ENCODE measurements at places on chromosomes 12 and 14. TPM values are rescaled to one million over a fixed set of nuclear protein-coding genes. Genes with fewer than 3 reads are reported as not detected.
A peak's percentile ranks its signal among the peaks of the same experiment; 100 is the strongest.

The EID3 gene
- total RNA-seq: 0.40 TPM

GRCh38 chr12:27434673-27435565, 11.6 kb upstream of the SMCO2 start:
- DNase-seq: peak; percentile 9

DNA sequence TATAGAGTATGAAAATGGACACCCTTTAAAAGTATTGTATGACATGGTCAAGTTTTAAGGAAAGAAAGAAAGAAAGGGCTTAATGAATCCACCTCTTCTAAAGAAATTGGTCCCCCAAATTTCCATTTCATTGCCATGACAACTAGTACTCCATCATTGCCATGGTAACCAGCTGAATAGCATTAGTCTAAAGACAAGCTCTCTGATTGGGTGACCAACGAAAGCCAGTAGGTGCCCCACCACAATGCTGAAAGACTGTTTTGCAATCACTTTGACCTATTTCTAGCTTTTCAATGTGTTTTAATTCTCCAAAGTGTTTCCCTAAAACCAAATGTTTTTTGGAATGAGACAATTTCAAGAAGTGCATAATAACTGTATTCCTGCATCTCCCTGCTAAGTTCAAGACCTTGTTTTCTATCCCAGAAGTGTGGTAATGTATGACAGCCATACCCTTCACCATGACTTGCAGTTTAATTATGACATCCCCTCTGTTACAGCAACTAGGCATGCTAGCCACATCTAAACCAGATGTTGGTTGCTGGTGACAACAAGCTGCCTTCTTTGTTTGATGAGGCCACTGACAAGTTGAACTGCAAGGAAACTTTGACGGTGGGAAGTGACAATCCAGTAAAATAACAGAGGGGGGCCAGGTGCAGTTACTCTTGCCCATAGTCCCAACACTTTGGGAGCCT, 46.7 kb downstream of the KICS2 start:
- no peak for DNase-seq

DNA sequence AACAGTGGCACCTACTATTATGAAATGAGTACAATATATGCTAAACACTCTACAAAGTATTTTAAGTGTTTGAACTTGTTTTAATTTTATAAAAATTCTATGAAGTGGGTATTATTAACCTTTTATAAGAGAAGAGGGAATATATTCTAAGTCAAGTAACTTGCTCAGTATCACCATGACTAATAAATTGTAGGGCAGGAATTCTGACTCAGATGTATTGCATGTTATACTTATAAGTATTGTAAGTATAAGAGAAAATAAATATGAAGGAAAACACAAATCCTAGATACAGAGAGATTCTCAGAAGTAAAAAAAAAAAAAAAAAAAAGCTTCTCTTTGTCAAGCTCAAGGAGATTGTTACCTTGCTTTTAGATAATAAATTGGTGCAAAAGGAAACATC, 893.2 kb downstream of the SLC16A7 start:
- DNase-seq: no peak

The OR10AD1 gene
- not detected for total RNA-seq

- DNase-seq: no peak
These were observed 600.6 kb upstream of the LMO3 start for GRCh38 chr12:17206553-17206952.

DNA sequence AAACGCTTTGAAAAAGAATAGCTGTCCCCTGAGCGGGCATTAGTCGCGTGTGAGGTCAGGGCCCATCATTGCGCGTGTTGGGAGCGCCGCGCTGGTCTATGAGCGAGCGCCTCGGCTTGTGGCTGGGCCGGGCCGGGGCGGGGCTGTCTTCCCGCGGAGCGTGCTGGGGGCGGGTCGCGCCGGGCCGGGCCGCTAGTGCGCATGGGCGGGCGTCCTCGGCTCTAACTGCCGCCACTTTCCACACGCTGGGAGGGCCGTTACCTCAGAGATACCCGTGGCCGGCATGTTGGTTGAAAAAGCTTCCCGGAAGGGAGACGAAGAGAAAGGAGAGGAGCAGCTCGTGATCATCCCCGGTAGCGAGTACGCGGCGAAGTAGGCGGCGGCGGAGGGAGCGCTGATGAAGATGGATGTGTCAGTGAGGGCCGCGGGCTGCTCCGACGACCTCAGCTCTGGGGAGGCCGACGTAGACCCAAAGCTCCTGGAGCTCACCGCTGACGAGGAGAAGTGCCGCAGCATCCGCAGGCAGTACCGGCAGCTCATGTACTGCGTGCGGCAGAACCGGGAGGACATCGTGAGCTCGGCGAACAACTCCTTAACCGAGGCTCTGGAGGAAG, at the start of gene EID3:
EID3 (plus strand) TSS at position 202 of the 614 bp plus-strand sequence; CDS start at position 398, 196 bp downstream.
- peak; percentile 40 for DNase-seq

The RDH5 gene
- 4.5 TPM for total RNA-seq

DNA sequence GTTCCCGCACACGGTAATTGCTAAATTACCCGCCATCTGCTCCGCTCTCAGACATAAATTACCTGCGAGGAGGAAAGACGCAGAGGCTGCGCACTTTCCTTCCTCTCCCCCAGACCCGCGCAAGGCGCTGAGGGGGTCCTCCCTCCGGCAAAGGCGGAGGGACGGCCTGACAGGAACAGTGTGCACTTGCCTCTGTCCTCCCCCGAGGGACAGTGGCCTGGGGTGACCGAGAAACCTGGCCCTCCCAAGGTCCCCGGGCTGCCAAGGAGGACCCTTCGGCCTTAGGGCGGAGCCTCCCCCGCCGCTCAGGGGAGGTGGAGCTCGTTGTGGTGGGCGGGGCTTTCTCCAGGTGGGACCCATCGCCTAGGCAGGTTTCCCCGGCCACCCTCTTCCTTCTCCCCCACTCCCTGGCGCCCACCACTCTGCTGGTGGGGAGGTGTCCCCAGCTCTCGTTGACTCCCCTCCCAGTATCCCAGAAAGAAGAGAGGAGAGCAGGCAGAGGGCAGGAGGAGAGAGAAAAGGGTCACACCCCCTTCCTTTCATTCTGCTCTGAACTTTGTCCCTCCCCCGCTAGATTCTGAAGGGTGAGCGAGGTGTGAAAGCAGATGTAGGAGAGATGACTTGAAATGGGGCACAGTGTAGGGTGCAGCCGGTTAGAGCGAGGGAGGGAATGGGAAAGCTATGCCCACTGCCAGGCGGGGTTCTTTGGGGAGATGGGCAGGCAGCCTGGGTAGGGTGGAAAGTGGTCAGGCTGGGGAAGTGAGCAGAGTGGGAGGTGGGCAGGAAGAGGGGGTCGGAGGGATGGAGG, 11.4 kb upstream of the CALCOCO1 start:
- no peak for DNase-seq

DNA sequence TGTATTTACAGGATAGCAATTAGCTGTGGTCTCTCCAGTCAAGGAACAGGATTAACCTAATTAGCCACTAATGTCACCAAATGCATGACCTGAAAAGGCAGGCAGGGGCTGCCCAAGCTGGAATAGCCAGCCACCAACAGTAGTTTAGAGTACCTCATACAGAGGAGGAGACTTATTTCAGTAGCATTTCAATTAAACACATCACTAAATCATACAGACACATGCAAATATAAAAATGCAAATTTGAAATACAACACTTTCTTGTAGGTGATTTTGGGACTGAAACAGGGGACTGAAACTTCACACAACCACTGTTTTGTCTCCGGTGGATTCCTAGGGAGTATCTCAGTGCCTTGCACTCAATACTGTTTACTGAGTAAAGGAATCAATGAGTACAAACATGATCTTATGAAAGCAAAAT, 636 bp upstream of the IFNG-AS1 start:
- DNase-seq: no peak

DNA sequence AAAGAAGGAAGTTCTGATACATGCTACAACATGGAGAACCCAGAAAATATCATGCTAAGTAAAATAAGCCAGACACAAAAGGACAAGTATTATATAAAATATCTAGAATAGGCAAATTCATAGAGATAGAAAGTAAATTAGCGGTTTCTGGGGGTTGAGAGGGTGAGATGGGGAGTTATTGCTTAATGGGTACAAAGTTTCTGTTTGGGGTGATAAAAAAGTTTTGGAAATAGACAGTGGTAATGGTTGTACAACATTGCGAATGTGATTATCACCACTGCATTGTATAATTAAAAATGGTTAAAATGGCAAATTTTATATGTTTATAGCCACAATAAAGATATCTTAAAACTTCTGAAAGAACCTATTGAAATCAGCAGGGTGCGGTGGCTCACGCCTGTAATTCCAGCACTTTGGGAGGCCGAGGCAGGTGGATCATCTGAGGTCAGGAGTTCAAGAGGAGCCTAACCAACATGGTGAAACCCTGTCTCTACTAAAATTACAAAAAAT, 15.0 kb downstream of the ZBTB25 start:
- DNase-seq: no peak

GRCh38 chr14:74934041-74934440, 11.0 kb upstream of the RPS6KL1 start:
- no peak for DNase-seq

The ERP27 gene
- total RNA-seq: not detected

GRCh38 chr12:1161197-1161596, 170.2 kb downstream of the ERC1 start:
- DNase-seq: no peak

DNA sequence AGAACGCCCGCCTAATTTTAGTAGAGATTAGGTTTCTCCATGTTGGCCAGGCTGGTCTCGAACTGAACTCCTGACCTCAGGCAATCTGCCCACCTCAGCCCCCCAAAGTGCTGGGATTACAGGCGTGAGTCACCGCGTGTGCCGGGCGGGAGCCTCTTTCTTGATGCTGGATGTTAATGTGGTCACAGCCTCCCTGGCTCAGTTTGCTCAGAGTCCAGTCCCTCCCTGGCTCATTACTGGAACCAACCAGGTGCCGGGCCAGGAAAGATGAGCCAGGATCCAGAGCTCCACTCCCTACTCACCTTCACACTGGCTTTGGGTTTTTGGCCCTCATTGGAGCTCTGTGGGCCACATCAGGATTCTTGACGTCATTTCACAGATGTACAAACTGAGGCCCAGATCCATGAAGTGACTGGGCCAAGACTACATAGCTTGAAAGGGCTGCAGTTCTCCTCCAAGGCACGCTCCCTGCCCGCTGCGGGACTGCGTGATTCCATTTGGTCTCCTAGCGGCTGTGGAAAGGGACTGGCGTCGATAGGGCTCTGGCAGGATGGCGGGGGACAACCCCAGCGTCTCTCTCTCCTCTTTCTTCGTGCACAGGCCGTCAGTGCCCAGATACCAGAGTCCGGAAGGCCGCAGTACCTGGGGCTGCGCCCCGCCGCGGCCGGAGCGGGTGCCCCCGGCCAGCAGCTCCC, 5.1 kb upstream of the SHMT2 start:
- peak; percentile 51 for DNase-seq

GRCh38 chr14:64147126-64147790, 146.9 kb downstream of the ESR2 start:
- DNase-seq: no peak

GRCh38 chr12:109573914-109574244, 285 bp downstream of the MVK start:
- DNase-seq: no peak

DNA sequence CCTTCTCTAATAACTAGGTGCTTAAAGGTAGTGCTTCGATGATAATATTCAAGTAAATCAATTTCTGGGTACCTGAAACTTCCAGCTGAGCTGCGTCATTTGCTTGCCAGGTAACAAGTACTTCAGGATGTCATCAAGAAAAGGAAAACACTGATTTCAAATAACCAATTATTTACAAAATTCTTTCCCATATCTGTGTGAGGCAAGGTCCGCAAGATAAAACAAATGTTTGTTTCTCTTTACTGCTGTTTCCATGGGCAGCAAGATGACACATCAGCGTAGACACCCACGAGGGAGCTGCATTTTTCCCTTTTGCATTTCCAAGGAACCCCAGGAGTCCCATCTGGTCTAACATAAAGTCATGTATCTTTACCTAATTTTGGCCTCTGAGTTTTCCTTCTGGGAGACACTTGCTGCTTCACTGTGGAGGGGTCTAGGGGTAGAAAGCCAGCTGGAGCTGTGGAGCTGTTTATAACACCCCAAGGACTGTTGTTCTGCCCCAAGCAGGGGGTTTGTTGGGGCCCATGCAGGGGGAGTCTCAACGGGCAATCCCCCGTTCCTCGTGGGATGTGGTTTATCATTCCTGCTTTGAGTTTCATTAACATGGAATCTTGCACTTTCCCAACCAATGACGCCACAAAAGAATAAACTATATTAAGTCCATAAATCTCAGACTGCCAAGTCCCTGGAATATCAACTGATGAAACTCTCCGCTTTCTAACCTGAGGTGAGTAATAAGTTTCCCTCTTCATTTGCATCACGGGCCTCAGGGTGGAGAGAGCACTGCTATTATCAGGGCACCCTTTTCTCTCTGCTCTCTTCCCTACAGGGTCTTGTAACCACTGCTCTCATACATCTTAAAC, 112.8 kb upstream of the PELI2 start:
- peak; percentile 77 for DNase-seq

DNA sequence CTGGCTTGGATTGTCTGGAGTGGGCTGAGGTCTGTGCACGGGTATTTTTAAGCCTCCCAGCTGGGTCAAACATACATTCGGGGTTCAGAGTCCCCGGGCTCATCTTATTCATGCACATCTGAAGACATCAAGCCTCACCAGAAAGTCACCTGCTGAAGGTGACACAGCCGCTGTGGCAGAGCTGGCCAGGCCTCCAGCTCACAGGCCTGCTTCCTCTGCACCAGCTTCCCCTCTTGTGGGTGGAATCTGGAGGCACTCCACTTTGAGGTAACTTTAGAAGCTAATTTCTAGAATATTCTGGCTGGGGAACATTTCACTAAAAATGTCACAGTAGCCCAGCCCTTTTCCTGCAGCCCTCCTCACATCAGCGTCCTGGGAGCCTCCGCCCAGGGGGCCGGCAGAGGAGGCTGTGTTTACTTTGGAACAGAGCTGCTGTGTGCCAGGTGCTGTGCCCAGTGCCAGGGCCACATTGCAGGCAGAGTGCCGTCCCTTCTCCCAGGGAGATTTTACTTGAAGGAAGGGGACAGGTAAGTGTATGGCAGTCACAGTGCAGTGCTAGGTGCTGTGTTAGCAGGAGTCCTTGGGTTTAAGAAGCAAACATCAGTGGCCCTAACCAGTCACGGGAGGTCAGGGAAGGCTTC, 62.2 kb downstream of the TSPAN11 start:
- no peak for DNase-seq

The CCDC198 gene
- total RNA-seq: not detected

The POTEG gene
- total RNA-seq: 0.45 TPM

The CIROP gene
- total RNA-seq: not detected

The MANSC1 gene
- 1.5 TPM for total RNA-seq

The SLCO1B1 gene
- not detected for total RNA-seq

The GALNT4 gene
- total RNA-seq: 4.9 TPM

DNA sequence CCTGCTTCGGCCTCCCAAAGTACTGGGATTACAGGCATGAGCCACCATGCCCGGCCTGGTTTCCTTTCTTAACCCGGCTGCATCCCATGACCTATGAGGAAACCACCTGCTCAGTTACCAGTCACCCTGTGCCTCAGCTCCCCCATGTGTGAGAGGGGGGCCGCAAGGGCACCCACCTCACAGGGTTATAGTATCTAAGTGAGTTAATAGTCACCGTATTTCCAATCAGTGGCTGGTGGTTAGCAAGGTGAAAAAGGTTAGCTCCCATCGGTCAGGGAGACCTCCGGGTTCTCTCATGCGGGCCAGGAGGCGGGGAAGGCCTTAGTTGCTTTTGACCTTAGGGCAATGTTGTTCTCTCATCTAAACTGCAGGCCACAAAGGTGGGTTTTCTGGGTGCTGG, 6.7 kb downstream of the LRP1 start:
- no peak for DNase-seq

Data from Daoy (cell line).